Right atrium auricular region (tissue), 2 donors: ENCODE measurements at places on chromosomes 1 and 21. TPM values are rescaled to one million over a fixed set of nuclear protein-coding genes. Genes with fewer than 3 reads are reported as not detected.

GRCh38 chr1:94773296-94773809 lies 46.8 kb upstream of the SLC44A3 start:
- no peak for DNase-seq

DNA sequence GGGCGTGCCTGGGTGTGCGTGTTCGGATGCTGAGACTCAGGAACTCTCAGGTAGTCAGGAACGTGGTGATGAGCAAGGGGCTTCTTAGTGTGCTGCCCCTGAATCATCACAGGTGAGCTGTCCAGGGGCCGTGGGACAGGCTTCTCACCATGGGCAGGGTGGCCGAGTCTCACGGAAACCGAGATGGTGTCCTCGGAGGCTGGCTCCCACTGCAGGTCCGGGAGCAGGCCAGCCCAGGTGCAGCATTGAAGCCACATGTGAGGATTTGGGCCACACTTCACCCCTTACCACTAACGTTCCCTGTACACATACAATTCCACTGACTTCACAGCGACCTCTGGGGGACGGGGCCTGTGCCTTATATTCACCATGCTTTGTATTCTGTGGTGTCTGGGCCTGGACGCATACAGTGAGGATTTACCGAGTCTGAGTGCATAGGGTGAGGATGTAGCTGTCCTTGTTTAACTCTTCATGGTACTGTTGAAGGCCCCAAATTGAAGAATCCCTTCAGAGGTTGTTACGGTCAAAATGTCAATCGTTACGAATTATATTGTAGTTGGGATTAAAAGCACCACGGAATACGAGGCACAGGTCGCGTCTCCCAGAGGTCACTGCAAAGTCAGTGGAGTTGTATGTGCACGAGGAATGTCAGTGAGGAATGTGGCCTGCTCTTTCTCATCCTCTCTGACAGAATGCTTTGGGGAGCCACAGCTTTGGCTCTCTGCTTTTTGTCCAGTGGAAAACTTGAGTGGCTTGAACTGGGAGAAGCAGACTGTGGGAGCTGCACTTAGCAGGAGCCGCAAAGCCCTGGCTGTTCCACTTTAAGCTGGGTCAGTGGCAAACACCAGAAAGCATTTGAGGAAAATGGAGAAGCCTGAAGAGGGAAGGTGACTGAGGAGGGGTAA lies 95.3 kb downstream of the MTR start:
- DNase-seq: no peak

The DRAXIN gene
- total RNA-seq: not detected

The CTNNBIP1 gene
- 22.3 TPM for total RNA-seq

The MPC2 gene
- total RNA-seq: 71.4 TPM
